ENCODE measurements at places on chromosomes 13 and 19. TPM values are rescaled to one million over a fixed set of nuclear protein-coding genes. Genes with fewer than 3 reads are reported as not detected.

The CDX2 gene
- total RNA-seq: not detected

DNA sequence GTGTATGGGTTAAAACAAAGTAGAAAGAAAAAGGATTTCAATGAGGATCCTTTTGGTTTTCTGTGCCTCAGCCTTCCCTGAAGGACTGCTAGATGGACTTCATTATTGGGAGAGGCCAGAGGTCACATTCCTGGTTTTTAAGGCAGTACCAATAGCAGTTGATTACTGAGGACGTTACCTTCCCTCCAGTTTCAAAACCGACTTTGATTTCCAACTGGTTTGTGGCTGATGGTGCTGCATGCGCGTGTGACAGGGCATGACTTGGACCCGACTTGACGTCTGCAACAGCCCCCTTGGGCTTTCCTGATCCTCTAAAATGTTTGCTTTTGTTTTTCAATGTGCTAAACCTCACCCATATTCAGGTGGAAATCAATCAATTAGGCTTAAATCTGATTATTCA lies 314.3 kb upstream of the ARGLU1 start:
- peaks cover 3% of the 10 kb centered on the region for H3K4me1 ChIP-seq
- H3K27ac ChIP-seq: no peak overlapping the region
- no peak for DNase-seq
- H3K27me3 ChIP-seq: no peaks in the 10 kb centered on the region
- no peaks in the 10 kb centered on the region for H3K36me3 ChIP-seq
- H3K4me3 ChIP-seq: no peak overlapping the region

DNA sequence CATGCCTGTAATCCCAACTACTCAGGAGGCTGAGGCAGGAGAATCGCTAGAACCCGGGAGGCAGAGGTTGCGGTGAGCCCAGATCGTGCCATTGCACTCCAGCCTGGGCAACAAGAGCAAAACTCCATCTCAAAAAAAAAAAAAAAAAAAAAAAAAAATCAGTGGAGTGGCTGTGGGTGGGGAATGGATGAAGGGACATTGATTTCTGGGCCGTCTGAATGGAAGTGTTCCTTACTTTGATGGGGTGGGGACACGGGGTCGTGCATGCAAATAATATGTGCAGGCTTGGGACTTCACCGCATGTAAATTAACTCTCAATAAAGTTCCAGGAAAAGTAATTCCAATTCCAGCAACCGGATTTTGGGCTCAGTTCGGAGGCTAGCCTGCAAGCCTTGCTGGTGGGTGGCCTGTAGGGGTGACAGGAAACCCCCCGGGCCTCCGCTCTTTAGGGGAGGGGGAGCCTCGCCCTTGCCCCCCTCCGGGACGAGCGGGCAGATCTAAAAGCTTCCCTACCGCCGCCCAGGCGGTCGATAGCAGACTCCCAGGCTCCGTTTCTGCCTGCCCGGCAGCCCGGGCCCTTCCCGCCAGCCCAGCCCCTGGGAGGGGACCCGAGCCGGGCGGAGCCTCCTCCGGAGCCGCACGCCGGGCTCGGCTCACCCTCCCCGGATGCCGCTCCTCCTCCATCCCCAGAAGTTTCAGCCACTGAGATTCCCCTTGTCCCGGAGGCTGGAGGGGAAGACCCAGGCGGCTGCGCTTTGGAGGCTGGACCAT lies 48.0 kb upstream of the ADGRE5 start:
- H3K4me3 ChIP-seq: no peak overlapping the region
- no peaks in the 10 kb centered on the region for H3K4me1 ChIP-seq
- peak; percentile 75 for DNase-seq
- H3K27me3 ChIP-seq: no peaks in the 10 kb centered on the region
- no peaks in the 10 kb centered on the region for H3K36me3 ChIP-seq

GRCh38 chr13:26668357-26669146 lies 92.0 kb downstream of the GPR12 start:
- H3K27ac ChIP-seq: no peak overlapping the region
- no peaks in the 10 kb centered on the region for H3K4me1 ChIP-seq
- no peaks in the 10 kb centered on the region for H3K36me3 ChIP-seq
- no peak for DNase-seq
- no peak overlapping the region for H3K4me3 ChIP-seq

DNA sequence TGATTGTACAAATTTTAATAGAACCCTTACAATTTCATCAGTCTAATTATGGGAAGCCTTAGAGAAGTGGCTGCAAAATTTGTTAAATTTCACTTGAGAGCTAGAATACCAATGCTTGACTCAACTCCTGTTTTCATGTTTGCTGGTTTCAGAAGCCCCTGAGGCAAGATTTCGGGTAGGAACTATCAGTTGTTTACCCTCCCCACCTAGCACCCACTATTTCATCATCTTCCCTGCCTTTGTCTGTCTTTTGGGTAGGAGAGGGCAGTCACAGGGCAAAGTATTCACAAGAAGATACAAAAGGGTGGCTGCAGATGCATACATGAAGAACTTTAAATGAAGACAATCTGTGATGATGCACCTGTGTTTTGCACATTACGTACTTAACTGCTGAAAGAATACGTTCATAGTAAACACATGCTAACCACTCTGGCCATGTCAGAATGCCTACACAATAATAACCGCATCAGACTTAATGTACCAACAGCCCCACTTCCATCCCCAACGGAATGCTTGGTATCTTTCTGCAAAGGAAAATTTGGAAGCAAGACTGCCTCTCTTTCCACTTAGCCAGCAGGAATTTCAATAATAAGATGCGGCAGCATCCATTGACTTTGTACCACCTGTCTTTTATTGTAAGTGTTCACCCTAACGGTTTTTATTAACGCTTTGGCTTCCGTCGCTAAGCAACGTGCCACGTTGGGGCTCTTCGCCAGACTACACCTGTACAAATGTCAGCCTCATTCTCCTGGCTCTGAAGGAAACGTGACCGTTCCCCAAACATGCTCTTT lies 30.4 kb downstream of the TPT1 start:
- no peaks in the 10 kb centered on the region for H3K4me1 ChIP-seq
- peaks cover 14% of the 10 kb centered on the region for H3K27me3 ChIP-seq
- DNase-seq: no peak
- H3K36me3 ChIP-seq: no peaks in the 10 kb centered on the region

- H3K4me1 ChIP-seq: no peaks in the 10 kb centered on the region
- H3K27ac ChIP-seq: no peak overlapping the region
- H3K27me3 ChIP-seq: no peaks in the 10 kb centered on the region
- DNase-seq: peak; percentile 69
- H3K4me3 ChIP-seq: no peak overlapping the region
Measured at GRCh38 chr13:39776439-39776838, 121.0 kb downstream of the COG6 start.

All from cardiac muscle cell (in vitro differentiated cells and primary cell).